ENCODE measurements at places on chromosomes 11 and 22.

- ATAC-seq: no peak
These were observed 1431.4 kb downstream of the BRD1 start for GRCh38 chr22:48396091-48396784.

- no peak for ATAC-seq
These were observed 33.5 kb upstream of the CSNK1E start for GRCh38 chr22:38350444-38351359.

GRCh38 chr11:34585735-34586487 lies 35.0 kb upstream of the EHF start:
- ATAC-seq: peak; percentile 88

GRCh38 chr11:87493516-87493915 lies 455.8 kb downstream of the TMEM135 start:
- no peak for ATAC-seq

DNA sequence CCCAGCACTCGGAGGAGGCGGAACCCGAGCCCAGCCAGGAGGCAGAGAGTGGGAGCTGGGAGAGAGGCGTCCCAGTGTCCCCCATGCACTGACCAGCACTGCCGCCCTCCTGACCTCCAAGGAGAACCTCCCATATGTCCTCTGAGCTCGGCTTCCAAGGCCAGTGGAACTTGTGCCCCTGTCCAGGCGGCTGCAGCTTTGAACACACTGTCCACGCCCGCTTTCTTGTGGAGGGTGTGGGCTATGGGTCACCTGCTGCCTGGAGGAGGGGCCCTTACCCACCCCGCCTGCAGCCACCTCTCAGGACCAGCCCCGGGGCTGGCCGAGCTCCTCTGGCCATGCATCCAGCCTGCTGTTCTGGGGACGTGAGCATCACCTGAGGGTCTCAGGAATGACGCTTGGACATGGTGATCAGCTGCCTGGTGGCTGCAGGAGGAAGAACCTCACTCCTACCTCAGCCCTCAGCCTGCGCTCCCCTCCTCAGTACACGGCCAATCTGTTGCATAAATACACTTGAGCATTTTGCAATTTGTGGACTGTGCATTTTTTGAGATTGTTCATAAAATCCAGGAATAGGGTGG lies 22.2 kb upstream of the MUC5B start:
- ATAC-seq: no peak

Measured in motor neuron (in vitro differentiated cells).